ENCODE measurements at places on chromosomes 6 and 20.
A peak's percentile ranks its signal among the peaks of the same experiment; 100 is the strongest.

GRCh38 chr6:128307671-128308070 is 212.7 kb downstream of the PTPRK start:
- DNase-seq: no peak

DNA sequence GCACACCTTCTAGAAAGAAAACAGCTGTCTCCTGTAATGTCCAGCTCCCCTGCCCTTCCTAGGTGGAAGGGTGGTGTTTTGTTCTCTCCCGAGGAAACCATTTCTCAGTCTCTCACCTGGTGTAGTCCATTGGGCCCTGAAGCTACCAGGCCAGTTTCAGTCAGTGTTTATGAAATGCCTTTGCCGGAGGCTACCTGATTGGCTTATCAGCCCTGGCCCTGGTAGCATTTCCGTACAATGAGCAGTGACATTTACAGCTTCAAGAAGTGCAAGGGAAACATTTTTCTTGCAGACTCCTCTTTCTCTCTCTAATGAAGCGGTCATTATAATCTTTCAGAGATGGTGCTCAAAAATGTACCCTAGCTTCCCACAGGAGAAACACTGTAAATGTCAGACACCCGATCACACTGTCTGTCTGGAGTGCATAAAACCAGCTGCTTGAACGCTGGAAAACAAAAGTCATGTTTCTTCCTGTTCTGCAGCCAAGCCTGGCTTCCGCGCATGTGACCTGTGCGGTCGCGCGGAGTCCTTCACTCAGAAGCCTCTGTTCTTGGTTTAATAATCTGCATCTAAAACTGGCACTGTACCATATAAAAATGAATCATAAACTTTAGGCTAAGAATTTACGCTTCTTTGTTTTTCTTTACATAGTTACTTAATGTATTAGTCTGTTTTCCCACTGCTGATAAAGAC is 28.4 kb upstream of the SAYSD1 start:
- no peak for DNase-seq

GRCh38 chr6:131979515-131980337 is 28.6 kb upstream of the CCN2 start:
- peak; percentile 86 for DNase-seq

- no peak for DNase-seq
Measured at GRCh38 chr20:58352468-58352867, 36.6 kb upstream of the VAPB start.

- DNase-seq: no peak
Measured at GRCh38 chr20:58436868-58437645, 48.0 kb downstream of the VAPB start.

DNA sequence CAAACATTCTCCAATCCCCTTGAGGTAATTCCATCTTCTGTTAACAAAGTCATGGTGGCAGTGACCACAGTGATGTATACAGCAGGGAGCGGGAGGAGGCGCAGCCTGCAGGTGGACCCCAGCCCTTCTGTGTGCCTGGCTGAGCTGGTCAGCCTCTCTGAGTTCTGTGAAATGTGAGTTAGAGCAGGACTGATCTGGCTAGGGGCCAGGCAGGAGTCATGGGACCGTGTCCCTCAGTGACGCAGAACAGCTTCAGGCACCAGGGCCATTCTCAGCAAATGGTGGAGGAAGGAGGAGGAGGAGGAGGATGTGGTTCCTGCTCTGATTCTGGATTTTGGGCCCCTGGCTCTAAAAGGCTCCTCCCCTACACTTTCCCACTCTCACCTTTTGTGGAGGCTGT is 6.9 kb downstream of the PHACTR3 start:
- no peak for DNase-seq

Data from BJ (cell line).